ENCODE measurements at places on chromosomes 3 and 15. TPM values are rescaled to one million over a fixed set of nuclear protein-coding genes. Genes with fewer than 3 reads are reported as not detected.

Gene TRAIP
- total RNA-seq: 4.3 TPM

DNA sequence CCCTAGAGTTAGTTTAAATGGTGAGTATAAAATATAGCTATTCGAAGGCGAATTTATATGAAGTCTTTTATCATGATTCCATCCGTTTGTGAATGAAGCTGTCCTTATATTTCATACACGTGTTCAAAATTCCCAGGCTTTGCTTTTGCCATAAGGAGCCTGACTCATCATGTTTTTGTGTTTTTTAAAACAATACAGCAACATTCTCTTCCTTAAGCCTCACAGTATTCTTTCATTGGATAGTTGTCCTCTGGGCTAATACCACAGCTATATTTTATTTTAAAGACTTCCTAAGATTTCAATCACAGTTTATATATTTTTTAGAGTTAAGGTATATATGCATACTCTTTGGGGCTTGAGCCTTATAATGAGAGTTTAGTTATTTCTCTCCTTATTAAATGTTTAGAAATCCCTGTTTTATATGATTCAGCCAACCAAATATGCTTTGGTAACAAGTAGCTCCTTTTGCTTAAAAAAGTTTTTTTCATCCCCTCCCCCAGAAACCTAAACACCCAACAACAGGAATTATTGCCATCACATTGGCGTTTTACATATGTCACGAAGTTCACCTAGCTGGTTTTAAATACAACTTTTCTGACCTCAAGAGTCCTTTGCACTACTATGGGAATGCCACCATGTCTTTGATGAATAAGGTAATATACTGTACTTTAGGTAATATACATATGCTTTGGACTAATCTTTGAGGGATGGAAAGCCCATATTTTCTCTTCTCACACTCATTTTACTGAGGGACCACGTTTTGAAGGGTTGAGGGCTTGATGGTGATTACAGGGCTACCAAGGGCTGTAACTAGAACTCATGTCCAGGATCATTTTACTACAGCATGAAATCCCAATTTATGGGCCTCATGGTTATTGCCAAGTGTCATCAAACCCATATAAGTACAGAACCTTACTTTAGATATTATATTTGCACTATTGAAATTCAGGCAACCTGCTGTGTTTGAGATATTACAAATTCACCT, 28.5 kb downstream of the ST3GAL6 start:
- ATAC-seq: no peak

GRCh38 chr3:20324664-20325478, 138.9 kb upstream of the SGO1 start:
- ATAC-seq: no peak

DNA sequence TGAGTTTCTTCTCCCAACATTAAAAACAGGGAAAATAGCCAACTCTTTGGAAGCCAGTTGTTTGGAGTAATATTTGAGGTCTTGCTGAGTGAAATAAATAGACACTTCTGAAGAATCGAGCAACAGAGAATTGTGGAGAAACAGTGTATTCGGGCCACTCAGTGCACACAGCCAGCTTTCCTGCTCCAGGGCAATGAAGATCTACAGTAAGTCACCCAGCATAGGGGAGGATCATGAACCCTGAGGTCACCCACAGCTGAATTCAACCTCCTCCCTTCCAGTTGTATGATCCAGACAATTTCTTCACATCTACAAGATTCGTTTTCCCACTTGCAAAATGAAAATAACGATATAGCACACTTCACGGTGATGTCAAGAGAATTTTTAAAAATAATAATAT, 161.7 kb upstream of the BCL6 start:
- no peak for ATAC-seq

DNA sequence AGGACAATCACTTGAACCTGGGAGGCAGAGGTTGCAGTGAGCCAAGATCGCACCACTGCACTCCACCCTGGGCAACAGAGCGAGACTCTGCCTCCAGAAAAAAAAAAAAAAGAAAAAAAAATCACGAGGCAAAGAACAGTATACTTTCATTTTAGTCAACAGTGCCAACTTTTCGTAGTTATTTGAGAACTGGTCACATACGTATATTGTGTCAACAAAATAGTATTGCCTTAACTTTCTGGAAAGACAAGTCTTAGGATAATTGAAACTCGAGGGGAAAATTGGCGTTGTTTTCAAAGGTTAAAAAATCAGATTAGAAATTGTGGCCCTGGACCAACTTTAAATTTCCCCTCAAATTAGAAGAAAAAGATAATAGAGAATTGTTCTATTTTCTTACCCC, 13.8 kb downstream of the GMPS start:
- no peak for ATAC-seq

GRCh38 chr3:64588380-64588779, 99.4 kb downstream of the ADAMTS9 start:
- ATAC-seq: no peak

- ATAC-seq: peak; percentile 98
These were observed 23.5 kb upstream of the HES1 start for GRCh38 chr3:194112120-194113106.

DNA sequence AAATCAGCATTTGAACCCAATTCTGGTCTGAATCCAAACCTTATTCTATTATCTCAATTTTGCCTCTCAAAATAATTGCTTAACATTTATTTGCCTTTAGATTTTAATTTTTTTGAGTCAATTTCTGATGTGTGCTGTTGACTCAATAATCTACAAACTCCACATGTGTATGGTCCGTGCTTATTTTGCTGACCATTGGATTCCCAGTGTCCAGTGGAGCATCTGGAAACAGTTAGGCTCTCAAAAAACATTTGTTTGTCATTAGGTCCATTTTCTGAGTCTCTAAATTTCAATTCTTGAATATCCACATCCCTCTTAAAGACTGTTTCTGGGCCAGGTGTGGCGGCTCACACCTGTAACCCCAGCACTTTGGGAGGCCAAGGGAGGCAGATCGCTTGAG, 19.2 kb upstream of the MYZAP start:
- ATAC-seq: no peak

Gene DTWD1
- 29.9 TPM for total RNA-seq

DNA sequence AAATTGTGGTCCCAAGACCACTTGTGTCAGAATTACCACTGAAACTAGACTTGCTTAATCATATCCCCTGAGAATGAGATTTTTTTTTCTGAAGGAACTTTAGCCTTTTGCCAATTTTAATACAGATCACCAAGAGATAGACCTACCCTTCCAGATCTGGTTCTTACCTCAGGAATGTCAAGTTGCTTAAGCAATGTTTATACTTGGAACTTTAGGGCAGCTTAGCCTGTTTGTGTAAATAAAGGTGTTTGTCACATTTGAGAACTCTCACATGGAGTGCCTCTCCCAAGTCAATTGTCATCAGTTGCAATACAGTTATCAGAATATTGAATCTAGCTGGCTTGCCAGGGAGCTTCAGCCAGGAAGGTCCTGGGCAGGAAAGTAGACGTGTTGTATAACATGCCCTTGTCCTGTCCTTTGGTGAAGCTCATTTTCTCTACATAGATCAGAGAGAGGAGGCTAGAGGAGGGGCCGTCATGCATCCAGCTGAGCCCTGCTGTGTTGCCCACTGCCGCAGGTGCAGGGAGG, 3.9 kb downstream of the GPD1L start:
- no peak for ATAC-seq

GRCh38 chr3:171399842-171400241, 60.4 kb downstream of the TNIK start:
- ATAC-seq: no peak

DNA sequence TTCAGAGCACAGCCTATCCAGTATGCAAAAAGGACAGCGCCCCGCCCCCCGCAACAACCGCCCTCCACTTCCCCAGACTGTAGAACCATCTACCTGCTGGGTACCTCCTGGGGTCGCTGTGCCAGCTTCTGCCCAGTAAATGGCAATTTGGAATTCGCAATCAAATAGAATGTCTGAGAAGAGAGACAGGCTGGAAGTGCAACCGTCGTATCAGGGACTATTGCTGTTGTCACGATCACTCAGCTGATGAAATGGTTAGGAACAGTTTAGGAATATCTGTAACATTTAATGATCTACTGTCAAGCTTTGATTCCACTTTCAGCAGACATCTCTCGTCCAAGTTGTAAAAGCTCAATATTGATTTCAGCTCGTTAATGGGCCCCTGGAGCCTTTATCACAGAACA, 13.3 kb upstream of the PARL start:
- peak; percentile 57 for ATAC-seq

Gene LRRC3B
- total RNA-seq: 0.10 TPM

- no peak for ATAC-seq
These were observed 52.8 kb upstream of the UTS2B start for GRCh38 chr3:191383124-191383523.

DNA sequence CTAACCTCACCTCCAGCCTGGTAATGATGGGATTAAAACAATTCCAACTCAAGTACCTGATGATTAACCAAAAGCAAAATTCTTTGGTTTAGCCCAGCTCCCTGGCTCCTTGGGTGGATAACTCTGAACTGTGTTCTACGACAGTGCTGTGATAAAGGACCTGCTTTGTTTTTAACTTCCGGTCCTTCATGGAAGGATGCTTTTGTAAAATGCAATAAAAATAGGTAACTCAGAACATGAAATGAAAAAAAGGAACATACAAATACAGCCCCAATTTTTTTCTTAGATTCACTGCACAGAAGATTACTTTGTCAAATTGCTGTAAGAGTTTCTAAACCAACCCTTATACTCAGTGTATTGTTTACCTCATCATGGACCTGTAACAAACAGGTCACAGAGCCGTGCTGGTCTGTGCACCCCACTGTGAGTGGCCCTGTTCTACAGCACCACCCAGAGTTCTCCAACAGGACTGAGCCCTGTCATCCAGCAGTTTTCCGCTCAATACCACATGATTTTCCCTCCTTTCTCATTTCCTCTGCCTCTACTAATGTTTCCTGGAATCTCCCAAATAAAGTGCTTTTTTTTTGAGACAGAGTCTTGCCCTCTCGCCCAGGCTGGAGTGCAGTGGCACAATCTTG, 4.9 kb upstream of the PCYT1A start:
- no peak for ATAC-seq

DNA sequence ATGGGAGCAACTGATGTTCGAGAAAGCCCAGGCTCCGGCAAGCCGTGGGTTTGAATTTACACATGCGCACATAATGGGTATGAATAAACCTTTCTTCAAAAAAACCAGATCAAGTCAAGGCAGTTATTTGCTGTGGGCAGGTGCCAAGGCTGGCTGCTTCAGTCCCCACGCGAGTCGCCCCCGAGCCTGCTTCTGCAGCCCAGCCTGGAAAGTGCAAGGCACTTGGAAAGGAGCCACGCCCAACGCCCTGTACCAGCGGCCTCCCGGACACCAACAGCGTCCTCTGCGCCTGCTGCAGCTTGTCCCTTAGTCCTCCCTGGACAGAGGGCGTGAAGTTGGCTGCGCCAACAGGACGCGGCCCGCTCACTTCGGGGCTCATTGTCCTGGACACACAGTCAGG, 68.9 kb downstream of the KLF15 start:
- no peak for ATAC-seq

DNA sequence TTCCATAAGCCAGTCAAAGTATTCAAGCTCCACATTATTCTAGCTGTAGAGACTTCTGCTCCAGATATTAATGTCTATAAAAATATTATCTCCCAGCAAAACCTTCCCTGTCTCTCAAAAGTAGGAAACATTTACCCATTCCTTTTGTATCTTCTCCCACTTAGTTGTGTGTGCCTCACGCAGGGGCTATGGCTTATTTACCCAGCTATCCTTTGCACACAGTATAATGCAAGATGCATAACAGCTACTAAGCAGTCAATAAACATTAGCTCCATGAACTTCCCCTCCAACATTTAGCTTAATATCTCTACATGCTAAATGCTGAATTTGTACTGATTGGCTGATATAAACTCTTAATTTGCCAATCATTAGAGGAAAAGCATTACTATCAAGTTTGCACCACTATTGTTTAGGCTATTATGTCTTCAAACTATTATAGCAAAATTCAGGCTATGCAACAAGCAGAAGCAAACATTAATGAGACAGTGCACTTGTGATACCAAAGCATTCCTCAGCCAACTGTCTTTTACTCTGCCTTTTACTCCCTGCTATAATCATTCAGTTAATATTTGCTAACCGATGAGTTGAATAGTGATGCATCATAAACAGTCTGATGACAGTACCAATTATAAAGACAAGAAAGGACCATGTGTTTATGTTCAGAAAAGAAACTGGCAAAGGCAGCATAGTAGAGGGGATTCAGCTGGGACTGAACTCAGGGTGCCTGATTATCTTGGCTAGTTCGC, 81.2 kb downstream of the PLCH1 start:
- peak; percentile 29 for ATAC-seq

- no peak for ATAC-seq
These were observed 1.5 kb upstream of the OR4F15 start for GRCh38 chr15:101810456-101810855.

Gene ADAMTS17
- total RNA-seq: 1.6 TPM

Gene CCNB2
- 3.0 TPM for total RNA-seq

GRCh38 chr3:119792270-119792669, 10.4 kb downstream of the NR1I2 start:
- no peak for ATAC-seq

GRCh38 chr3:194870394-194871110, 184.9 kb downstream of the FAM43A start:
- ATAC-seq: peak; percentile 12

- no peak for ATAC-seq
These were observed 46.1 kb downstream of the AAGAB start for GRCh38 chr15:67208396-67208795.

Gene CHRFAM7A
- total RNA-seq: 1.8 TPM

Gene TGM5
- 0.50 TPM for total RNA-seq

GRCh38 chr3:27532426-27533260, 48.5 kb upstream of the SLC4A7 start:
- ATAC-seq: no peak

Gene UBE2Q2
- total RNA-seq: 28.3 TPM

GRCh38 chr3:10116138-10116460, 624 bp downstream of the BRK1 start:
- ATAC-seq: peak; percentile 31

GRCh38 chr3:172919297-172919683, 168.8 kb downstream of the ECT2 start:
- ATAC-seq: no peak

Gene LRRN1
- 2.3 TPM for total RNA-seq

Gene COLQ
- total RNA-seq: 12.0 TPM

- ATAC-seq: no peak
These were observed 451.0 kb downstream of the MFSD1 start for GRCh38 chr3:159252772-159253384.

Gene TP63
- total RNA-seq: 0.53 TPM

- ATAC-seq: no peak
These were observed 35.1 kb upstream of the THSD4 start for GRCh38 chr15:71080166-71080565.

DNA sequence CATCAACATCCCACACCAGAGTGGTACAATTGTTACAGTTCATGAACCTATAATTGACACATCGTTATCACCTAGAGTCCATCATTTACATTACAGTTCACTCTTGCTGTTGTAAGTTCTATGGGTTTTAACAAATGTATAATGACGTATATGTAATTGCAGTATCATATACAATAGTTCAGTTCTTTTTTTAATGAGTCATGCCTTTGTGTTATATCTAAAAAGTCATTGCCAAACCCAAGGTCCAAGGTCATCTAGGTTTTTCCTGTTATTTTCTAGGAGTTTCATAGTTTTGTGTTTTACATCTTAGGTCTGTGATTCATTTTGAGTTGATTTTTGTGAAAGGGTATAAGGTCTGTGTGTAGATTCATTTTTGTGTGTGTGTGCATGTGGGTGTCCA, 160.9 kb upstream of the GALNT15 start:
- no peak for ATAC-seq
